ENCODE measurements at places on chromosomes 1 and 21.

- no peak for DNase-seq
Observed at GRCh38 chr1:209318181-209319056, 265.1 kb upstream of the CAMK1G start.

- no peak for DNase-seq
Observed at GRCh38 chr1:44723496-44724295, 7.3 kb downstream of the RNU5D-1 start.

- no peak for DNase-seq
Observed at GRCh38 chr1:28950449-28950848, 36.1 kb downstream of the EPB41 start.

- no peak for DNase-seq
Observed at GRCh38 chr1:28830814-28831213, 18.8 kb downstream of the OPRD1 start.

GRCh38 chr1:34688006-34688741, 66.7 kb upstream of the GJB5 start:
- DNase-seq: no peak

GRCh38 chr1:220843481-220844011, 35.7 kb upstream of the HLX start:
- DNase-seq: no peak

- no peak for DNase-seq
Observed at GRCh38 chr1:150612014-150612345, 17.4 kb downstream of the ENSA start.

DNA sequence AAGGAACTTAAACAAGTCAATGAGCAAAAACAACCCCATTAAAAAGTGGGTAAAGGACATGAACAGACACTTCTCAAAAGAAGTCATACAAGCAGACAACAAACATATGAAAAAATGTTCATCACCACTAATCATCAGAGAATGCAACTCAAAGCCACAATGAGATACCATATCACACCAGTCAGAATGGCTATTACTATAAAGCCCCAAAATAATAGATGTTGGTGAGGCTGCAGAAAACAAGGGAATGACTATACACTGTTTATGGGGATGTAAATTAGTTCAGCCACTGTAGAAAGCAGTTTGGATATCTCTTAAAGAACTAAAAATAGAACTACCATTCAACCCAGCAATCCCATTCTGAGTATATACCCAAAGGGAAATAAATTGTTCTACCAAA, 51.2 kb downstream of the MRPL39 start:
- DNase-seq: no peak

DNA sequence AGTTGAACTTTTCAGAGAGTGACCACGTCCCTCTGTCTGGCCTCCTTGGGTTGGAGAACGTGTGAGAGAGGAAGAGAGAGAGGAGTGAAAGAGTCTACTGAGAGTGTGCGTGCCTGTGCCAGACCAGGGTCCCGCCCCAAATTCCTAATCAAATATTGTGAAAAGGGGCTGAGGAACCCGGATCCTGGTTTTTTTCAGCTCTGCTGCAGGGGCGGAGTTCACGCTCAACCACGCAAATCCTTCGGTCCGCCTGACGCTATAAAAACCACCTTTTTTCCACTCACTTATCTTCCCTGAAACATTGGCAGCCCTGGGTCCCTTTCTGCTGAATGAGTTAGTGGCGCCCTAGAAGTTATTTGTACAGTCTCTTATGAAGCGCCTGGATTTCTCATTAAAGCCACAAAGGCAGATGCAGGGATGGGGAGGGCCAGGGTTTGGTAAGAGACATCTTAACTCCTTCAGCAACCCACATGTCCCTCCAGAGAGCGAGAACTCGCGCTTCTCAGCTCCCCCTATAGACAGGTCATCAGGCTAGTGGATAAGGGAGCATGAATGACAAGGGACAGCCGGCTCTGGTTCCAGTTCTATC, at the start of gene FMOD:
FMOD (minus strand) TSS at position 86 of the 589 bp plus-strand sequence. CDS start 2,852 bp downstream, outside the sequence.
- DNase-seq: no peak

GRCh38 chr1:11787251-11787803, 18.4 kb downstream of the MTHFR start:
- no peak for DNase-seq

DNA sequence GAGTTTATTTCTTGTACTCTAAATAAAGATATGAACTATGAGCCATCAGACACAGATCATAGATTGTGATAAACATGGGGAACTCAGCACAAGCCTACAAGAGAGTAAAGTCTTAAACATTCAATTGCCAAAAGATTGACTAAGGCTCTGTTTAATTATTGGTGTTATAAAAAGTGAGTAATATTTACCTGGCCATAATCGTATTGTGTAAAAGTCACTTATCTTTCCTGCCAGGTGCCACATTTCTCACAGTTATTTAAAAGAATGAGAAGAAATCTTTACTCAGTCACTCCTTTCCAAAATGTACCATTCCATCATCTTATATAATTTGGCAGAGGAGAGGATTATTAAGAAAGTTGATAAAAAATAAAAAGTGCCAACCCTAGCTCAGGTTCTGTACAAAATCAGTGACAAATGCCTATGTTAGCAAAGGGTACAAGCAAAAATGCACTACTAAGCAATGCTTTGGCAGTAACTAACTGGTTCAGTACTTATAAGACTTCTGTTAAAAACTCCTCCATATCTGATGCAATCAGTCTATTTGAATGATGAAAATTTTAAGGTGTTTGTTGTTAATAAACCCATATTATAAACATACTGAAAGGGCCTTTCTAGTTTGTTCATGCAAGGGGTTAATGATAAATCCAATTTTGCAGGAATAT, 5.8 kb upstream of the NR5A2 start:
- DNase-seq: no peak

GRCh38 chr21:38467911-38468310, 30.4 kb downstream of the ERG start:
- DNase-seq: no peak

DNA sequence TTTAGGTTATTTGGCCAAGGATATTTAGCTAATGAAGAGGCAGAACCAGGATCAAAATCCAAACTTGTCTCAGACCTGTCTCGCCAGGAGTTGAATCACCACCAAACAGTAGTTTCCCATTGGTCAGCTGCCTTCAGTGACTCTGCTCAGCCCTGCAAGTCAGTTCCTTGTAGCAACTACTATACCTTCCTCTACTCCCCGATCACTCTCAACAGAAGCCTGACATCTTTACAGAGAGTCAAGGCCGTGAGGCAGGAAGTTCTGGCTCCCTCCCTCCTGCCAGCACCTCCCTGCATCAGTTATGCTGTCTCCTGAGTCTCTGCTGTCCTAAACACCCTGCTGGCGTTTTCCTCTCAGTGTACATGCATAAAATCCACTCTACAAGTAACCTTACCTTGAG, 13.2 kb downstream of the PSMD4 start:
- no peak for DNase-seq

DNA sequence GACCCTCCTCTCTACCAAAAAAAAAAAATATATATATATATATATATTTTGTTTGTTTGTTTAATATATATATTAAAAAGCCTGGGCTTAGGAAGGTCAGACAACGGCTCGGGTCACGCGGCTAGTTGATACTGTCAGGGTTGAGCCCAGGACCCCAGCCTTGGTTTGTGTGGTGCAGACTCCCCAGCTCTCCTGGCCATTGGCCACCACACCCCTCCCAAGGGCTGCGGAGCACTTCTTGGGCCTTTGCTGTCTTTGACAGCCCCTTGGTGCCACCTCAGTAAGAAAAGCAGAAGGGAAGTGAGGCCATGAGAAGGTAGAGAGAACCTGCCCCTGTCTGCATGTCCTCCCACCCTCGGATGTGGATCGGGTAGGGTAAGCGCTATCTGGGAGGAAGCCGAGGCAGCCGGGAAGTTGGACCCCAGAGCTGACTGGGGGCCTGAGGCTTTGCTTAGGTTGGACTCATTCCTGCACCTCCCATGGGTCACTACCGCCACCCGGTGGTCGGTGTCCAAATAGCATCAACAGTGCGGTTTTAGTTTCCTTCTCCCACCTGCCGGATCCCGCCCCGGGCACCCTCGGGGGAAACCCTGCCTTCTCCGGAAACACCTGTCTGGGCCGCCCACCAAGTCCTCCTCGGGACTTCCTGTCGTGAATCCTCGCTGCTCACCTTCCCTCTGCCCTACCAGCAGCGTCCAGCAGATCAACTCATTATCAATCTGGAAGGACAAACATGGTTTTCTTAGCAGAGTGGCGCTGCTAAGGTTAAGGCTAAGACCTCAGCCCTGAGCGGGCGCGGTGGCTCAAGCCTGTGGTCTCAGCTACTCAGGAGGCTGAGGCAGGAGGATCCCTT, 29.8 kb upstream of the GNPAT start:
- peak; percentile 81 for DNase-seq

DNA sequence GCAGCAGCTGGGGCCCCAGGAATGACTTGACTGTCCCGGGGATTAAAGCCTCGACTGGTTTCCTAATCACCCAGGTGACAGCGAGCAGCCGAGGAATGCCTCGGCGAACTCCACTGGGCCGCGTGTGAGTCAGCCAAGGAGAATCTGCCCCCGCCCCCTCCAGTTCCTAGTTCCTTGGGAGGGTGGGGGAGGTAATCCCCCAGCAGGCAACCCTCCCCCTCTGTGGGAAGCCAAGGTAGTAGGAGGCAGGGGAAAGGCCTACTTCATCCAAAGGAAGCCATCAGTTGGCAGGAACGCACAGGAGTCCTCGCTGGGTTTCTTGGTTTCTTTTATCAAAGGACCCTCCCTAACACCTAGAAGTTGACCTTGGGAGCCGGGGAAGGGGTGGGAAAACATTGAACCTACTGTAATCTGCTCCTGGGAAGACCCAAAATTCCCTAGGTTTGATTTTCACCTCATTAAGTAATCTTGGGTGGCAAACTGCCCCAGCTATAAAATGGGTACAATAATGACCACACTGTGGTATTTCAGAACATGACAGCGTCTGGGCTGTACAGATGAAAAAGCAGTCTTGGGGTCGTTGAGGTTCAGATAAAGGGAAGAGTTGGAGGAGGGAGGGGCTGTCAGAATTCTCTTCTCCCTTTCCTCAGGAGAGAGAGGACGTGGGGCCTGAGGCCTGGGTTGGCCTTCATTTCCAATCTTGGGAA, 1.4 kb downstream of the TENT5B start:
- no peak for DNase-seq

DNA sequence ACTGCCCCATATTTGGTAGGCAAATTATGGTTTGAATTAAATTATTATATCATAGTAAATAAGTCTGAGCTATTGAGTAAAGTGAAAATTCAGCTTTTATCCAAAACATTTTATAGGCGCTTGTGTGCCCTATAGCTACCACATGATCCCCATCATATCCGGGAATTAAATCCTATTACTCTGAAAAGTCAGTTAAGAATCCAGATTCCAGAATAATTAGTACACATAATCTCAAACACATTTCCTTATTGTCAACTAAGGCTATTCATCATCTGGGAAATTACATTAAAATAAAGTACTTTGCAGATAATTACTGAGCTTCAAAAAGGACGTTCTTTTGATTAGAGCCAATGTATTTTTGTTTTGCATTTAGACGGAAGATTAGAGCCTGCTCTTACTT, 72.3 kb downstream of the CTH start:
- no peak for DNase-seq

- no peak for DNase-seq
Observed at GRCh38 chr21:42545317-42545716, 31.7 kb downstream of the SLC37A1 start.

- no peak for DNase-seq
Observed at GRCh38 chr1:20486457-20487235, 636 bp upstream of the CAMK2N1 start.

GRCh38 chr1:198444792-198445191, 95.7 kb downstream of the ATP6V1G3 start:
- no peak for DNase-seq

GRCh38 chr1:84365225-84366221, 32.8 kb upstream of the DNASE2B start:
- DNase-seq: no peak

DNA sequence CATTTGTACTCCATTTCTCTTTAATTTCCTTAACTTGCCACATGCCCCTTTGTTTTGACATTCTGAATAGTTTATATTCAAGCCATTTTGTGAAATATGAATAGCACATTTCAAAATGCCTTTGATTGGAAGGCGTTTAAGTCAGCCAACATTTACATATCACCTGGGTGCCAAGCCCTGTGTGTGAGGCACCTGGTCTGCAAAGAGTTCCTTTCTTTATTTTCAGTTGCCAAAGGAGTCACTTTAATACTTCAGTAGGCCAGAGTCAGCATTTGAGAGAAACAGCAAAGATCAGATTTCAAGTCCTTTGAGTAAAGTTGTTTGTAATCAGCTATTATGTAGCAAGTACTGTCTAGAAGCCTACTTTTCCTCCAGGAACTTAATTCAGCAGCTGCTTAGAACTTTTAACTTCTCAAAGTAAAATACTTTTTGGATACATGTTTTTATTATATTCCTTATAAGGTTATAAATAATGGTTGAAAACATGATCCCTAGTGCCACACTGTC, 70.8 kb downstream of the DTL start:
- DNase-seq: no peak

- no peak for DNase-seq
Observed at GRCh38 chr1:94858276-94858675, 38.1 kb downstream of the SLC44A3 start.

- no peak for DNase-seq
Observed at GRCh38 chr1:90778486-90778885, 61.4 kb upstream of the BARHL2 start.

DNA sequence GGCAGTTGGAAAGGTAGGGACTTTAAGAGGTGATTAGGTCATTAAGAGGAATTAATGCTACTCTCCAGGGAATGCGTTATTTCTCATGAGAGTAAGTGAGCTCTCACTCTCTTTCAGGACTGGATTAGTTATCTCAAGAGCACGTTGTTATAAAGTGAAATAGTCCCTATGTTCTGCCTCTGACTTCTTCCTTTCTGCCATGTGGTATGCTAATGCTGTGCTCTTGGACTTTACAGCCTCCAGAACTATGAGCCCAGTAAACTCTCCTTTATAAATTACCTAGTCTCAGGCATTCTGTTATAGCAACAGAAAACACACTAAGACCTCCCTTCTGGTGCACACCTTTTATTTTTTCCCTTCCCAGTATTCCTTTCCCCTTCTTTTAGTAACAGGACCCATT, 187.8 kb downstream of the NR5A2 start:
- no peak for DNase-seq

DNA sequence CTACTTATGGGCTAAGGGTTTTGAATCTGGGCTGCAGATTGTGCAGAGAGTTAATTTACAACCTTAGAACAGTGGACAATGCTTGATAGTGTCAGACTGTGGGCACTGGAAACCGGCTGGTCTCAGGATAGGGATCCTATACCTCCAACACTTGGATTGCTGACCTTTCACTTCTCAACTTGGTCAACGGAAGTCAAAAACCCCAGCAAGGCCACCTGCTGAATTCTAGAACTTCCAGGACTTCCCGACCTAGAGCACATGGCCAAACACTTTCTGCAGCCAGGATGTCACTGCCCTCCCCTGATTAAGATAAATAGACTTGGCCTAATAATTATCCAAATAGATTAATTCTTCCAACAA, 336 bp upstream of the DENND2D start:
- DNase-seq: no peak
